Stimulated activated CD8-positive, alpha-beta memory T cell treated with anti-CD3 and anti-CD28 coated beads, Interleukin-4, amount 100 ng/mL, for 24 hours (primary cell): ENCODE measurements at places on chromosomes 5 and 9.

- DNase-seq: no peak
Observed at GRCh38 chr5:139964994-139965565, 78.0 kb downstream of the NRG2 start.

- DNase-seq: no peak
Observed at GRCh38 chr9:85142496-85142911, 473.0 kb downstream of the NTRK2 start.

DNA sequence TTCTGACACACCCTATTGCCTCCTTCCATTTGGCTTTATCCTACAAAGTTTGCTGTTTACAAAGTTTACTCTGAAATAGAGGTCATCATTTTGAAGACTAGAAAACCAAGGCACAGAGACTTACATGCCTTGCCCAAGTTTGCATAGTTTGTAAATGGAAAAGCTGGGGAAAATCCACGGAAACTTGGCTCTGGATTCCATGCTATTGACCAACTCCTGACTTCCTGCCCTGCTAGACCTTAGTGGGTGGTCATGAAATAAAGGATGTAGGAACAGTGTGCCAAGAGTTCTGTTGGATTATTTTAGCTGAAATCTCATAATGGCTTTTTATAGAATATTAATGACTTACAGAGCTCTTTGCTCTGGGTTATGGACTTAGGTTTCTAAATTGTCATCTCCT, 69.5 kb downstream of the GRIA1 start:
- DNase-seq: no peak

DNA sequence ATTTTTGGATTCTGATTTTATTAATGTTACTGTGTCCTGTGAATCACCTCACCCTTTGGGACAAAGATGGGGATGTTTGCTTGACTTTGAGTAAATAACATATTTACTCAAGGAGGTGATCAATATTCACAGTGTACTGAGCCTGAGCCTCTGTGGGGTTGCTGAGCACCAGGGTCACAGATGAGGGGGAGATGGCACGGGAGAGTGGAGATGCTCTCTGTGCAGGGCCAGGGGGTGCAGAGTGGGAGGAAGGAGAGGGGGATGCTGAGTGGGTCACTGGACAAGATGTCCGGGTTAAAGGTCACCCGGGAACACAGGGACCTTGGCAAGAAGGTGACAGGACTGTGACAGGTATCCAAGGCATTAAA, 4.0 kb downstream of the SQSTM1 start:
- DNase-seq: no peak

DNA sequence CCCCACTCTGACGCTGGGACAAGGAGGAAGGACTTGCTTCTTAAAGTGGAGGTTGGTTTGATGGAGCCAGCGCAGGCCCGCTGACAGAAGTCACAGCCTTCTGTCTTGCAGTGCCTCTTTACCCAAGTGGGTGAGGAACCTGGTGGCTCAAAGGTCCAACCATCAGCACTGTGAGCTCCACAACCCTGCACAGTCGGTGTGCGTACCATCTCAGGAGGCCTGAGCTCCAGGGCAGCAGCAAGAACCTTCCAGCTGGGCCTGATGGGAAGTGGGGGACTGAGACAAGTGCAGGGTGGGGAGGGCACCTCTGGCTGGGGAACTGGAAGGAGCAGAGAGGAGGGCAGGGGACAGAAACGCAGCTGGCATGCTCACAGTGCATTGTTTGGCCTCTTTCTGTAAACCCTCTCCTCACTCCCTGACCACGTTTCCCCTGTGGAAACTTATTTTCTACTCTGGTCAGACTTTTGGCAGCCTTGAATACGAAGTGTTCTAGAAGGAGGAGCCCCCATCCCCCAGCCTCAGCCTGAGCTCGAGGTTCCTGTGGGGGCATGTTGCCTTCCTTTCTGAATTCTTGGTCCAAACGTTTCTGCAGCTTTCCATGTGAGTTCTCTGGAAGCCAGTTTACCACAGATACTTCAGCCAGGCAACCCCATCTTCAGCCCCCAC, 178.5 kb upstream of the PITX1 start:
- no peak for DNase-seq

DNA sequence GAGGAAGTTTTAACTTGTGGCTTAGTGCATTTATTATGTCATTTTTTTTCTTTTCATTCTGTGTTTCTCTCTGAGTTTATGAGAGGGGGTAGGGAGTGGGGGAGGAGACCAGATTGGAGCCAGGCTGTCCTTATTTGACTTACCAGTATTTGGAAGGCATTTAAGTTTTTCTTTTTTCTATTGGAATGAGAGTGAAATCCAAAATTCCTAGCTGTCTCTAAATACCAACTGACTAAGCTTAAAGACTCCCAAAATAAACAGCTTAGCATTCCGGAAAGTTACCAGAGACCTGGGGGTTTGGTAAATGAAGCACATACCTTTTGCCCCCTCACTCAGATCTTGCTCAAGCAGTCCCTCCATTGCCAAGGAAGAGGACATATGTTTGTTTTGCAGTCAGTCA, 581.9 kb upstream of the BRINP1 start:
- no peak for DNase-seq

GRCh38 chr9:33619666-33620404, 95.8 kb downstream of the ANKRD18B start:
- no peak for DNase-seq

GRCh38 chr9:127405344-127406125, 8.6 kb downstream of the SLC2A8 start:
- no peak for DNase-seq

DNA sequence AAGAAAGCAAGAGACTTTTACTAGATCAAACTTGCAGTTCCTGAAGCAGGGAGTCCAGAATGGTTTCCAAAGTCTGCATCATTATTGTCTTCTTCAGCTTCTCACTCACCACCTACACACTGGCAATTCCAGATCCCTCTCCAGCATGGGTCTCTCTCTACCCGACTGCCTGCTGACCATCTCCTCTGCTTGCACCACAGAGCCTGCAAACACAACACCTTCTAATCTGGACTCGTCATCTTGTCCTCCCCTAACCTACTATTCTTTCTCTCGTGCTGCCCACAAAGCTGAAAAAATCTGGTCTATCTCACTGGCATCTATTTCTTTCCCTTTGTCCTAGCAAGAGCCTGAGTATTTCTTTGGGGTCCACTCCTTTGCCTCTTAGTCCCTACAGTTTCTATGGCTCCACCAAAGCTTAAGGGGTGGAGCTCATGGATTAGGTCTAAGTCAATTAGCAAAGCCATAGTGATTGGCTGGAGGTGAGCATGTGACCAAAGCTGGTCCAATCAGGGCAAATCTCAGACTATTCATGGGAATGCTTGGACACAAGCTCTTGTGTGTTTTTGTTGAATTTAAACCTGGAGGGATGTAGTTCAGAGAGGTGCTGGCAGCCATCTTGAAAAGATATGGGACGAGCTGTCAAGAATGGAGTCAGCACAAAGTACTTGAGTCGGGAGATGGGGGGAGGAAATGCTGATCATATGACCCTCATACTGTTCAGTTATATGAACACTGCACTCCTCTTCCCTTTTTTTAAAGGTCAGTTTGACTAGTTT, 63.5 kb downstream of the GALNT12 start:
- no peak for DNase-seq

DNA sequence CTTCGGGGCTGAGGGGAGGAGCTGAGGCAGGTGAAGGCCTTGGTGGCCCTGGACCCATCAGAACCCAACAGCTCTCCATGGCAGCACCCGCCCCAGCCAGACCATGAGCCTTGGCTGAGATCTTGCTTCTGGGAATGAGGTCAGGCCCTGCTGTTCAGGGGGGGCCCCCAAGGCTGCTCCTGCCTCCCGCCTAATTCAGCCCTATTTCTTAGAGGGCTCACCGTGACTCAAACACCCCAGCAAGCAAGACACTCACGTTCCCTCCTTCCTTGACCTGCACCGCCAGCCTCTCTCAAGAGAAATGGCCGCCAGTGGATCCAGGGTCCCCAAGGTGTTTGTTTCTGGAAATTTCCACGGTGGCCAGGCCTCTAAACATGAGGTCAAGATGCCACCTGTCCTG, 61.4 kb upstream of the PPP1R26 start:
- DNase-seq: no peak

- DNase-seq: no peak
Observed at GRCh38 chr5:64954518-64954917, 185.8 kb downstream of the CWC27 start.

DNA sequence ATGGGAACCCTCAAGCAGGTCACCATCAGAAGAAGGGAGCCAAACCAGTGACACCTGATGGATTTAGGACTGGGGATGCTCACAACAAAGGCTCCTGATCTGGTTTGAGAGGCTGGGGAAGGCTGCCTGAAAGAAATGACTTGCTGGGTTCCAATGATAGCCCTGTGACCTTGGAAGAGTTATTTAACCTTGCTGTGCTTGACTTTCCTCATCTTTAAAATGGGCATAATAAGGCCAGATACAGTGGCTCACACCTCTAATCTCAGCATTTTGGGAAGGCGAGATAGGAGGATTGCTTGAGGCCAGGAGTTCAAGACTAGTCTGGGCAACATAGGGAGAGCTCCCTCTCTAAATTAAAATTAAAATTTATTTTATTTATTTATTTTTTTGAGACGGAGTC, 63.6 kb upstream of the PSD2 start:
- no peak for DNase-seq

DNA sequence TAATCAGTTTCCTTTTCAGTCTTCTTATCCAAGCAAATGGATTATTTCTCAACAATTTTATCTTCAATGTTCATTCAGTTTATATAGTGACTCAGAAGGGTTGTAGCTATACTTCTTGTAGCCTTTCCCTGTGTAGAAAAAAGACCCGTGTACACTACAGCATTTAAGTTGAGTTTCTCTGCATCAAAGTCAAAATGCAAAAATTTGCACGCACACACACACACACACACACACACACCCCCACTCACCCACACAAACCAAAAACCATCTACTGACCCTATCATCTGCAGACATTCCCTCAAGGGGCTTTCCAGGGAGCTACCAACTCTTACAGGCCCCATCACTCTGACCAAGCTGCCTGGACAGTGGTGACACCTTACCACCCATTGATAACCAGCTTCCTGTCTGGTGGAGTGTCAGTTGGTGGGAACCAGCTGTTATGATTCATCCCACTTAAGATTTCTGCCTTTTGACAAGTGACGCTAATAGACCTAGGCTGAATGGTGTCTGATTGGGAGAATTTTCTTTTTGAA, 12.2 kb upstream of the ELL2 start:
- no peak for DNase-seq

DNA sequence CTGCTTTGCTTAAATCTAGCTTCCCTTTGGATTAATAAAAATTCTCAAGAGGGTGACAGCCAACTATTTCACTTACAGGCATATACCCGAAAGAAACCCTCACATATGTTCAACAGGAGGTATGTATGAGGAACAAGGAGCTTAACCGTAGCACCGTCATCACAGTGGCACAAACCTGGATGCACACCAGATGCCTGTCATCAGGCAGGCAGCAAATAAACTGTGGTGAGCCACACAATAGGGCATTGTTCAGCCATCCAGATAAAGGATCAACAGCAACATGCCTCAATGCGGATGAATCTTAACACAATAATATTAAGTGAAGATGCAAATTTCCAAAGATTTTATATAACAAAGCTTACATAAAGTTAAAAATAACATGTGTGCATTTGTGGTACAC, 5.5 kb upstream of the TNFSF15 start:
- DNase-seq: no peak

DNA sequence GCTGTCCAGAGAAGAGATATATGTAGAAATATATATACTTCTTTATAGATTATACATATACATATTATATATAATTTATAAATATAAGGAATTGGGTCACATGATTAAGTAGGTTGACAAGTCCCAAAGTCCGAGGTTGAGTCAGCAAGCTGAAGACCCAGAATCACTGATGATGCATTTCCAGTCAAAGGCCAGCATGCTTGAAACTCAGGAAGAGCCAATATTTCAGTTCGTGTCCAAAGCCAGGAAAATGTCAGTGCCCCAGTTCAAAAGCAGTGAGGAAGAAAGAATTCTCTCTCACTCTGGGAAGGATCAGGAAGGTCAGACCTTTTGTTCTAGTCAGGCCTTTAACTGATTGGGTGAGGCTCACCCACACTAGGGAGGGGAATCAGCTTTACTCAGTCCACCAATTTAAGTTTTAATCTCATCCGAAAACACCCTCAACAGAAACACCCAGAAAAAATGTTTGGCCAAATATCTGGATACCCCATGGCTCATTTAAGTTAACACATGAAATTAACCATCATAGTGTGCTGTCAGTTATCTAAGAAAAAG, 42.0 kb upstream of the LVRN start:
- DNase-seq: no peak

GRCh38 chr5:121273833-121274433, 577.7 kb upstream of the FTMT start:
- no peak for DNase-seq

- DNase-seq: no peak
Observed at GRCh38 chr5:41406424-41406823, 104.0 kb downstream of the PLCXD3 start.

- DNase-seq: peak; percentile 59
Observed at GRCh38 chr5:138352722-138353559, 456 bp downstream of the KDM3B start.

DNA sequence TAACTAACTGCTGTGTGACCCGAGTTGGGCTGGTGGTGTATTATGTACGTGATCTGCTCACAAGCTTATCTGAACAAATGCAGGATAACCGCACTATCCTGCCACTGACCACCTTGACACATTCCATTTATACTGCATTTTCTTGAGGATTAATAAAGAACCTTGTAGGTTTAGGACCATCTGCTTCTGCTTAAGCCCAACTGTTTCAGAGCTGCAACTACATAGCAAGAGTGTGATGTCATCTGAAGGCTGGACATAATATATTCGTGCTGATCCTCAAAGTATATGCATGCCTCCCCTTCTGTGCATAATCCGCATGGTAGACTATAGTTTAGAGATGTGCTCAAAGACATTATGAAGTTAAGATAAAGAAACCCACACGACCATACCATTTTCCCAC, 435.9 kb downstream of the BNC2 start:
- DNase-seq: no peak

DNA sequence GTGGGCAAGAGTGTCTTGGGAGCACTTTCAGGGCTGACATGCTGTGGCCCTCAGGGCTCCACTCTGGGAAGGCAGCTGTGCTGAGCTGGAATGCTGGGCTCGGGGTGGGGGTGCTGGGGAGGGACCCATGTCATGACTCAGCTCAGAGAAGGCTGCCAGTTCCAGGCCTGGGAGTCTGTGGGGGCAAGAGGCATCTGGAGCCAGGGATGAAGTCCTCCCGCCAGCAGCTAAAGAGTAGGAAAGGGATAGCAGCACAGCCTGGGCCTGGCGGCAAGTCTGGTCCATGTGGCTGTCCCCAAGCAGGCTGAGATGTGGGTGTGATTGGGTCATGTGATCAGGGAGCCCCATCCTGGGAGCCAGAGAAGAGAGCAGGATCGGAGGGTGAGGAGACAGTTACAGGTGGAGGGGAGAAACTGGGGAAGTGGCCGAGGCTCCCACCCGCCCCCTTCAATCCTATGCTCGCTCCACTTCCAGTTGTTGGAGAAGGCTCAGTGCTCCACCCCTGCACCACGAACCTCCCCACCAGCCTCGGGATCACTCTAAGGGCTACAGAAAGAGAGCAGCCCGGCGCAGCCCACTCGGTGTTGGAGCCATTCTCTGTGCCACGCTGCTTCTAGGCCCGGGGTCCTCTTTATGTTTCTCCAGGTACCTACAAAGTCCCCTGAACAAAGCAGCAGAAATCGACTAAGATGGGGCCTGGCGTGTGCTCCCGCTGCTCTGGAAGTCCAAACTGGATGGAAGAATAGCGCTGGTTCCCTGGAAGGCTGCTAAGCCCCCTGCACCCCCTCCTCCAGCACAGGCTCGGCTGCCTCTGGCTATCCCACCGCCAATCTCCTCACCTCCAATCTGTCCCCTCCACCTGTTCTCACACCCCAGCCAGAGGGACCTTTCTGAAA, 12.0 kb downstream of the PDGFRB start:
- no peak for DNase-seq
